Activated CD4-positive, alpha-beta T cell treated with anti-CD3 and anti-CD28 coated beads, Interleukin-2, amount 10 ng/mL, durations not matched to agents 7 days and 5 days (primary cell): ENCODE measurements at places on chromosomes 16 and 17. TPM values are rescaled to one million over a fixed set of nuclear protein-coding genes. Genes with fewer than 3 reads are reported as not detected.

Gene KRT12
- total RNA-seq: not detected

Gene RBFOX1
- total RNA-seq: not detected

Gene GNGT2
- total RNA-seq: 15.0 TPM

Gene TP53TG3F
- total RNA-seq: not detected

DNA sequence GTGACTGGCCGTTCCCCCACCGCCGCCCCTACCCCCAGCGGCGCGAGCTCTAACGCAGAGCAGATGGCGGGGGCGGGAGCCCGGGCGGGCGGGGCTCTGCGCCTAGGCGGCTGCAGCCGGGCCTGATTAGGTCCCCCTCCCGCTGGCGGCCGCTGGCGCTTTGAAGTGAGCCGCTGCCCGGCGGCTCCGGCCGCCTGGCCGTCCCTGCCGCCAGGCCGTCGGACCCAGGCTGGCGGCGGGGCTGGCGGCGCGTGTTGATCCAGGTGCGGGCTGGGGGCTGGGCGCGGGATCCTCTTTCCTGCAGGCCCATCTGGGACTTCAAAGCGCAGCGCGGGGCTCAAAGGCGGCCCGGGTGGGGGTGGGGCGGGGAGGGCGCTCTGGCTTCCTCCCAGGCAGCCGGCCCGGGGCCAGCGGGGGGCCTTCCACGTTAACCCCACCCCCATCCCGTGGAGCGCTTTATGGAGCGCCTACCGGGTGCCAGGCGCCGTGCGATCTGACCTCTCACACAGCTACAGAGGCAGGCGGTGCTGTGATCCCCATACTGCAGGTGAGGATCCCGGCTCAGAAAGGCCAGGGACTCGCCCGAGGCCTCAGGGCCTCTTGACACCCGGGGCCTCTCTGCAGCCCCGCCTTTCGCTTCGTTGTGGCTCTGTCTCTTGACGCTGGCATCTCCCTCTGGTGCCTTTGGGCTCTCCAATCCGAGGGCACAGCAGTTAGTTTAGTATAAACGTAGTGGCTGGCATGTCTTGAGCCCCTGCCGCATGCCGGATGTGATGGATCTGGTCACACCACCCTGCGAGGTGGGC lies 80.0 kb upstream of the NKD1 start:
- no peaks in the 10 kb centered on the region for H3K36me3 ChIP-seq
- H3K4me1 ChIP-seq: peaks cover 5% of the 10 kb centered on the region
- peaks cover 23% of the 10 kb centered on the region for H3K27me3 ChIP-seq

DNA sequence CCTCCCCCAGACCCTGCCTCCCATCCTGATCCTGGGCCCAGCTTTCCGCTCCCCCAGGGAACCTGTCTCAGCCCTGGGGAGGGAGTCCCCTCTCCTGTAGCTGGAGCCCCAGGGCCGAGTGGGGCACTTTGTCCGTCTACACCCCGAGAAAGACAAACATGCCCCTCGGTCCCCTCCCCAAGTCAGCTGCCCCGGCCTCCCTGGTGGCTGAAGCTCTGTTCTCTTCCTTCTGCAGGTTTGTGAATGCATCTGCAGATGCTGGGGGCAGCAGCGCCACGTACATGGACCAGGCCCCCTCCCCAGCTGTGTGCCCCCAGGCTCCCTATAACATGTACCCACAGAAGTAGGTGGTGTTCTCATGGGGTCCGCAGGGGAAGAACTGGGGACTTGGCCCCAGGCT lies 20.8 kb downstream of the STAT5A start:
- DNase-seq: no peak
- H3K36me3 ChIP-seq: peaks cover 75% of the 10 kb centered on the region
- peaks cover 71% of the 10 kb centered on the region for H3K4me1 ChIP-seq
- no peaks in the 10 kb centered on the region for H3K27me3 ChIP-seq

DNA sequence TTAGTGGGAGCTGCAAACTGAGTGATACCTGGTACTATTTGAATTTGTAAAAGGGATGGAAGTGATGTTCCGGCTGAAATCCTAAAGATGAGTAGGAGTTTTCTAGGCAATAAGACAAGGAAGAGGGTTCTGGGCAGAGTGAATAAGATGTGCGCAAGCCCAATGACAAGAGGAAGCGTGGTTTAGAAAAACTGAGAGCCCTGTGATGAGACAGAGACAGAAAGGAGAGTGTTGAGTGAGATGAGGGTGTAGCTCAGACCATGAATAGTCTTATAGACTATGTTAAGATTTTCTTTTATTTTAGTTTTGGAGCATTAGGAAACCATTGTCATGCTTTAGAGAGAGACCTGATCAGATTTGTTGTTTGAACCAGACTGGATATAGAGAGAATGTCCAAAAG lies 50.2 kb downstream of the COX10 start:
- no peak overlapping the region for H3K4me3 ChIP-seq
- peaks cover 60% of the 10 kb centered on the region for H3K36me3 ChIP-seq
- no peaks in the 10 kb centered on the region for H3K27me3 ChIP-seq
- DNase-seq: no peak
- peak overlapping the region; percentile 87 for H3K27ac ChIP-seq

- DNase-seq: no peak
- H3K27ac ChIP-seq: no peak overlapping the region
- peaks cover 16% of the 10 kb centered on the region for H3K36me3 ChIP-seq
- H3K4me3 ChIP-seq: no peak overlapping the region
- H3K27me3 ChIP-seq: no peaks in the 10 kb centered on the region
Observed at GRCh38 chr16:87828907-87829621, 40.2 kb downstream of the SLC7A5 start.

- peaks cover 65% of the 10 kb centered on the region for H3K36me3 ChIP-seq
- DNase-seq: no peak
- H3K27ac ChIP-seq: peak overlapping the region; percentile 16
- H3K4me1 ChIP-seq: peaks cover 74% of the 10 kb centered on the region
- H3K27me3 ChIP-seq: no peaks in the 10 kb centered on the region
- no peak overlapping the region for H3K4me3 ChIP-seq
Observed at GRCh38 chr16:23843143-23843542, 7.4 kb downstream of the PRKCB start.

- no peak for DNase-seq
- peaks cover 37% of the 10 kb centered on the region for H3K36me3 ChIP-seq
- H3K4me3 ChIP-seq: no peak overlapping the region
- H3K27ac ChIP-seq: no peak overlapping the region
Observed at GRCh38 chr16:27475561-27475960, 73.6 kb downstream of the IL21R start.

- no peak overlapping the region for H3K27ac ChIP-seq
- peaks cover 9% of the 10 kb centered on the region for H3K36me3 ChIP-seq
- no peak for DNase-seq
- no peaks in the 10 kb centered on the region for H3K27me3 ChIP-seq
Observed at GRCh38 chr16:69799611-69800031, 37.5 kb downstream of the WWP2 start.

DNA sequence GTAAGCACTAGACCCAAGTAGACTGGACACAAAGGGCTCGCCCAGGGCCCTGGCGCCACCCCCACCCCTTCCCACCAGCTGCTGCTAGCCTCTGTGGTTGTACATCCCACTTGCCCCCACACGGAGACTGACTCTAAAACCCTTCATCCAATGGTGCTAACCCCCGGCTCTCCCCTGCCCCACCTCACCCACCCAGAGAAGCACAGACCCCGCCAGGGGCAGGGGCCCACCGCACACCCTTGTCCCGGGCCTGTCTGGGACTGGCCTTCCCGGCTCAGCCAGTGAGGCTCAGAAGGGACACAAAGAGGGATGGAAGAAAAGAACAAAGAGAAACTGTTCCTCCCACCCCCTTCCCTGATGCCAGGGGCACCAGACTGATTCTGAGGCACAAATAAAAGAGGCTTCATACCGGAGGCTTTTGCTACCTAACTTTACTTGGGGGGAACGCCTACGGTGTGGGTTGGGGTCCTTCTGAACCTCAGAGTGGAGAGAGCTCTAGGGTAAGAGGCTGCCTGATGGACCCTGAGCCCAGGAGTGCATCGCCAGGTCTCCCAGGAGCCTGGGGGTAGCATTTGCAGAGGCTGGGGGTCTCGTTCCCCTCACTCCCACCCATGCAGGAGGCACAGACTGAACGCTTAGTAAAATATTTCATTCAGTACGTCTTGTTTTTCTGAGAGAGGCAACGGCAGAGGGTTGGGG lies 8.2 kb downstream of the CORO6 start:
- peaks cover 8% of the 10 kb centered on the region for H3K27me3 ChIP-seq
- no peaks in the 10 kb centered on the region for H3K36me3 ChIP-seq
- peak overlapping the region; percentile 82 for H3K4me3 ChIP-seq
- DNase-seq: no peak

DNA sequence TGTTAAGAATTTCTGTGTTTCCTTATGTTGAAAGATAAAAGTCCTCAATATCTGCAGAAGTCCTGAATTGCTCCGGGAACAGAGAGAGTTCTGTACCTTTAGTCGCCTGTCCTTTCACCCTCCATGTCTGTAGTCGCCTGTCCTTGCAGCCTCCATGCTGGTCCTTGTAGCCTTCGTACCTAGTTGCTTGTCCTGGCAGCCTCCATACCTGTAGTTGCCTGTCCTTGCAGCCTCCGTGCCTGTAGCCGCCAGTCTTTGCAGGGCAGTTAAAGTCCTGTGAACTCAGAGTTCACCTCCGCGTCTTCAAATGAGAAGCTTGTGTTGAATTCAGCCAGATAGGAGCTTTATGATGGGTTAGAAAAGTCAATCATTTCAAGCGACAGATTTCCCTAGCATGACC lies 19.5 kb upstream of the ITGAX start:
- H3K4me3 ChIP-seq: no peak overlapping the region
- peaks cover 9% of the 10 kb centered on the region for H3K36me3 ChIP-seq
- H3K27ac ChIP-seq: no peak overlapping the region
- H3K4me1 ChIP-seq: peaks cover 37% of the 10 kb centered on the region

DNA sequence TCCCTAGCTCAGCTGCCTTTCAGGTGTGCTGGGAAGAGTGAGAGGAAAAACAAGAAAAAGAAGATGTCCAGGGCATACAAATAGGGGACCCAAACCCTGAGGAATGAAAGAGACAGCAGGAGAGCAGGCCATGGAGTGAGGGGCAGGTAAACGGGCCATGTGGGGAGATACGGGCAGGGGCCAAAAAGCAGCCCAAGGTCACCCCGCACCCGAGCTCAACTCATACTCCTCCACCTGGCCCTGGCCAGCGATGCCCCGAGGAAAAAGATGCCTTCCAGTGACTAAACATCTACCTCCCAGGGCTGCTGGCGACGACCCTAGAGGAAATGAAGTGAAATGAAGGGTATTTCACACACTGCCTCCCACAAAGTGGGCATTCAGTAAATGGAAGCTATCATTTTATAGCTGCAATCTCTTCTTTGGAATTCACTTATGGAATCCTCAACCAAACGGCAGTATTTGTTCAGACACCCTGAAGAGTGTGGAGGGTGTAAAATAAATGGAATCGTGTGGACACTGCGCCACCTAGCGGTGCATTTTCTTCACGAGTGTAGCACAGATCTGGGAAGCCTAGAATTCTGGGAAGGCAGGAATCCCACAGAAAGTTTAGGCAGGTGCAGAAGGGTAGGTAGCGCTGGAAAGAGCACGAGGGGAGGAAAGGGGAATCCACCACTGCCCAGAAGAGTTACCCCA lies 14.9 kb downstream of the ELAC2 start:
- peaks cover 32% of the 10 kb centered on the region for H3K36me3 ChIP-seq
- peak; percentile 38 for DNase-seq
- H3K27me3 ChIP-seq: no peaks in the 10 kb centered on the region
- H3K4me3 ChIP-seq: no peak overlapping the region
- no peaks in the 10 kb centered on the region for H3K4me1 ChIP-seq
- no peak overlapping the region for H3K27ac ChIP-seq

DNA sequence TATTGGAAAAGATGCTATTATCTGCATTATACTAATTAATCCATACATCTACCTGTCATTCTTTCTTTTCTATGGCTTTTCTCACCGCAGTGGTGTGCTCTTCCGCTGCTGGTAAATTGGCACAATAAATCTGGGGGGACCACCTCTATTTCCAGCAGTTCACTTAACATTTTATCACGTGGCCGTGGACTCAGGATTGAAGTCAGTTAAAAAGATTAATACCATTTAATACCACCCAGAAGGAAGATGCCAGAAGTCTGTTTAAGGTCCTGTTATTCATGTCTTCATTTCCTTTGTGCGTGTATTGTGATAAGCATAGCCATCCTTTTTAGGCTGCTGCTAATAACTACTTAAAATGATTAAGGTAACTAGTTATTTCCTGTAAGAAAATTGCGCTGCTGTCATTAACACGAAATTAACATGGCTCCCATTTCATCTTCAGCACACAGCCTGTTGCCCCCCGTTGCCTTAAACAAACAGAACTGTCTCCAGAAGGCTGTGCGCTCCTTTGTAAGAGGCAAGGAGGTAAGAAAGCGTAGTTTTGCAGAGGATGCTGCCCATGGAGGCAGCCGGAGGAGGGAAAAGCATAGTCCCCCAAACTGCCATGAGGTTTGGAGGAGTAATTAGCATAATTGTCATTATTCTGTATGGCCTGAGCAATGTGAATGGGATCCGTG lies 414.4 kb downstream of the UTP18 start:
- H3K4me3 ChIP-seq: no peak overlapping the region
- no peaks in the 10 kb centered on the region for H3K36me3 ChIP-seq
- H3K4me1 ChIP-seq: no peaks in the 10 kb centered on the region
- no peak overlapping the region for H3K27ac ChIP-seq
- no peaks in the 10 kb centered on the region for H3K27me3 ChIP-seq
